ENCODE measurements at places on chromosomes 1 and 21.
A peak's percentile ranks its signal among the peaks of the same experiment; 100 is the strongest.

DNA sequence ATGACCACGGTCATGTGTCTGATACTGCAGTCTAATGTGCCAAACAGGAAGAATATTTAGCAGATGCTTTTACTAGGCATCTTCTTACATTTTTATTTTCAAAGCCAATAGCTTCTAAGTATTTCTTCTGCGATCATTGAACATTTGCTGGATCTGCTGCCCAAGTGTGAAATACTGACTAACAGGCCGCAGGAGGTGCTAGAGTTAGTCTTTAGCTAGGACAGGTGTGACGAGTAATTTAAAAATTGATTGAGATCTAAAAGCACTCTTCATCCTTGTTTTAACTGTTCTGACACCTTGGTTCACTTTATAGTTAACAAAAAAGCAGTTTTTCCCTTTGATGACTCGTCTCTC lies 748 bp upstream of the FAM78B start:
- no peak for DNase-seq

GRCh38 chr1:89962742-89963075 lies 32.2 kb upstream of the ZNF326 start:
- no peak for DNase-seq

DNA sequence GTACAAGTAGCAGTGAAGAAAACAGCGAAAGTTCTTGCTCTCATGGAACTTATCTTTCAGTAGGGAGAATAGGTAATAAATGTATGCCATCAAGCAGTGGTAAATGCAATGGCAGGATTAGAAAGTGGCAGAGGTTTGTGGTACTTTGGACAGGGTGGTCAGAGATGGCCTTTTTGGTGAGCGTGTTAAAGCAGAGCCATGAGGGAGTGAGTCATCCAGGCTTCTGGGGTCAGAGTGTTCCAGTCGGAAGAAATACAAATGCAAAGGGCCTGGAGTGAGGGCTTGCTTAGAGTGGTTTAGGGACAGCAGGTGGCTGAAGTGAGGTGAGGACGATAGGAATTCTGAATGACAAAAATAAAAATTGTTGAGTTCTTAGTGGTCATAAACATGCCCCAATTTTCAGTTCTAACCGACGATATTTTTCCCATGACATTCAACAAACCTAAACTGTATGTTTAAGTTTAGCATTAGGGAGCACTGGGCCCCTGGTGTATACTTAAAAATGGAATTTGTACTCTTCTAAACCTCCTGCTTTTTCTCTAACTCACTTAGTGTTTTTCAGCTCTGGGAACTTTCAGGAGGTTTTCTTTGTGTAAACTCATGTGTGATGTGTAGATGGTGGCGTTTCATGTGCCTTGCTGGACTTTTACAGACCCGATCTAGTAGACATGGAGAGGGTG lies 78.2 kb downstream of the MACF1 start:
- no peak for DNase-seq

DNA sequence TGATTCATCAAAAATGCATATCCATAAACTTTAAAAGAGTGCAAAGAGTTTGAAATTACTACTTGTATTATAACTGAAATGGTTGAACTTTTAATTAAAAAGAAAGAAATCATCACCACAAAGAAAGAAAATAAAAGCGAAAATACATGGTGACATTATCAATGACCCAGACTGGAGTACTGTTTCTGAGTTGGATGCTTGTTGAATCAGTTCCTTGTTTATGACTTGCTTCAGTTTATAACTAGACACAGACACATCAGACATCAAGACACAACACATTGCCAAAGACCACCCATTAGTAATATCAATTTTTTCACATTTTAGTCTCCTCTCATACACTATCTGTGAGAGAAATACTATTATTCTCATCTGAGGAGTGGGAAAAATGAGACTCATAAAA lies 293.0 kb downstream of the MRPL39 start:
- no peak for DNase-seq

DNA sequence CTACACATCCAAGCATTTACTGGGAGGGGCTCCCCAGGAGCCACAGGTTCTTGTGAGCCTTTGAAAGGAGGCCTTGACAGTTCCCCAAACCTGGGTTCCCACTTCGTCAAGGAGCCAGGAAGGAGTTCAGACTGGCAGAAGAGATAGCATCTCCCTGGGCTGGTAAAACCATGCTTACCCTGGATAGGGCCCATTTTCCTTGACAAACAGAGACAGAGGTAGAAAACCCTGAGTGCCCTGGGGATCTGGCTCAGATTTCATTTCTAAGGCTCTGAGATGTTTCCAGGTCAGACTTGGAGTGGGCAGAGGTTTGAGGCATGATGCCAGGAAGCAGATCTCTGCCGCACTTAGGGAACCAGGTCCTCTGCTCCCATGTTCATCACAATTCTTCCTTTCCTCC lies 2.7 kb downstream of the ETNK2 start:
- no peak for DNase-seq

DNA sequence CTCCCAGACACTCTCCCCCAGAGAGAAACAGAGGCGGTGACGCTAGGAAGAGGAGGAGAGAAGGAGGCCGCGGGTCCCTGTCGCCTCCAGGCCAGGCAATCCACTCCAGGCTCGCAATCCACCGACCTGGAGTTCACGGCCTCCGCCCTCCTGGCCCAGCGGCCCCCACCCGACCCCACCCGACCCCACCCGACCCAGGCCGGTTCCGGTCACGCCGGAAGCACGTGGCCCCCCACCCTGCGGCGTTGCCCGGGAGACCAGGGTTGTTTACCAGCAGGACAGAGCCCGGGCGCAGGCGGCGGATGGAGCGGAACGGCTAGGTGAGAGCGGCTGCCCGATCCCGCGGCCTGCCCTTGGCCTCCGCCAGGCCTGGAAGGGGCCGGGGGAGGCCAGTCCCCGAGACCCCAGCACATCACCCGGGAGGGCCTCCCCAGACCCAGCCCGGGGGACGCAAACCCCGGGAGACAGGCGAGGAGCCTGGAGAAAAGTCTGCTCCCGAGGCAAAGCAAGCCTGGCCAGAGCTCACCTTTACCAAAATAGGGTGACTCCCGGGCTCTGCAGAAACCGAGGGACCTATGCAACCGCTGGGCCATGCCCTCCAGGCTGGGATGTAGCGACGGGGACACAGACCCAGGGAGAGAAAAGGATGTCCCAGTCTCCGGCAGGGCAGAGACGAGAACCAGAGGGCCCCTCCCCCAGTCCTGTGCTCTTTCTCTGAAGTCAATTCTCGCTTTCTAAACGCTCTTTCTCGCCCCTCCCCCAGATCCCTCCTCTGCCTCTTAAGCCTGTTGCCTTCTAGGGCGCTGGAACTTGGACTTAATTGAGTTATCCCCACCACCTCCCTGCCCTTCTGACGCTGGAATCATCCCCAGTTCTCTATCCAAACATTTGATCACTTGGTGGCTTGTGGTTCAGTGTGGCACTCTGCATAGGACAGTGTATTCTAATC lies at the start of the genes PLA2G2C and UBXN10:
TSS of gene PLA2G2C (minus strand) at position 685 of the 949 bp plus-strand sequence. CDS start 9,155 bp downstream, outside the sequence.
TSS of gene UBXN10 (plus strand) at position 263 of the 949 bp plus-strand sequence. CDS start 4,466 bp downstream, outside the sequence.
- DNase-seq: peak; percentile 7

DNA sequence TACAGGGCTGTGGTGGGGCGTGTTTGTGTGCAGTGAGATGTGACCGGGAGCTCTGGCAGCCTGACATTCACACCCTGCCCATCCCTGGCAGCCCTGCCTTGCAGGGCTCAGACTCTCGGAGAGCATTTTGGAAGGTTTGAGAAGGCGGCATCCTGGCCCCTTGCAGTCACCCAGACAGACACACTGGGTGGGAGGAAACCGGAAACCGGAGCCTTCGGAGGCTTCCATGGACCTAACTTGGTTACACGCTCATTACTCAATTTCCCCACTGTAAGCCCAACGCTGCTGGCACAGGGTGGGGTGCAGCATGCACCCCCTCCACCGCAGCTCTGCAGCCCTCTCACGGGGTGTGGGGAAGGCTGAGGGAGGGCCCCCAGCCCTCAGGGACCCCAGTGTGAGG lies 22.2 kb upstream of the RSPO1 start:
- DNase-seq: no peak

- no peak for DNase-seq
Observed at GRCh38 chr1:41528726-41529605, 44.5 kb upstream of the EDN2 start.

DNA sequence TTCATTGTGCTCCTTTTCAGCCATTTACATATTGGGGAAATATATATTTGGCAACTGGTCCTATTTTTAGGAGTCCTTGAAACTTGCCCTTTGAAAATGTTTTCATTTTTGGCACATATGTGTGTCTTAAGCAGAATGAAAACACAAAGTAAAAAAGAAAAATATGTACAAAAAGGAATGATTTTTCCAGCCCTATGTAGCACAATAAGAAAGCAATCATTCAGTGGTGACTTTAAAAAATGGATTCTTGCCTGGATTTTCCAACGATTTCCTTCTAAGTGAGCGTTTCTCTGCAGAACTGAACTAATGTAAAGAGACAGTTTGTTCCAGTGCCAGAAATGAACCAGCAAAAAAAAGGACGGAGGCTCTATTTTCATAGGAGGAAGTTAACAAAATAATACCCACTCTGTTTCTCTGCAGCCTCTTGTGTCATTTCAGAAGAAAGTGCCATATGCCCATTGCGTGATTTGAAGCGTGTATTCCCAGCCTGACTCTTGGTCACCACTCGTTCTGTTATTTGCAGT lies 340.1 kb downstream of the SETD4 start:
- no peak for DNase-seq
